ENCODE measurements at places on chromosomes 1 and 21.

- no peak for DNase-seq
These were observed 17.2 kb upstream of the RCSD1 start for GRCh38 chr1:167612587-167613385.

GRCh38 chr1:40315795-40316594, 1.1 kb downstream of the COL9A2 start:
- DNase-seq, result no peak

DNA sequence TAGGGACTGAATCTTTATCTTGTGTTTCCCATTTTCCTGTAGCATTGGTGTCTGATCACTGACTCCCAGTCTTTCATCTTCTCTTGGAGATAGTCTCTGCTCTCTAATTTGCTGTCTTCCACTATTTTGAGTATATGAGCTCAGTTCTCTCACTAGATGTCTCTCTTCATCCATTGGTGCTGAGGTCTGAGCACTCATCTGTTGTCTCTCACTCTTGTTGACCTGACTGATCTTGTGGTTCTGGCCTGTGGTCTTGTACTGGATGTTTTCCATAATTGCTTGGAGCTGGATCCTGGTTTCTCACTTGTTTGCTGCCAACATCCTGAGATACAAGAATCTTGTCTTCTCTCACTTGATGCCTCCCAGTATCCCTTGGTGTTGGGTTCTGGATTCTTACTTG, 25.1 kb upstream of the S100A11 start:
- no peak for DNase-seq

GRCh38 chr1:174913225-174913903, 86.4 kb upstream of the CACYBP start:
- DNase-seq, result no peak

GRCh38 chr1:207861442-207862177, 49.3 kb downstream of the CD34 start:
- DNase-seq, result no peak

- no peak for DNase-seq
These were observed 37.8 kb upstream of the COP1 start for GRCh38 chr1:176244851-176245250.

DNA sequence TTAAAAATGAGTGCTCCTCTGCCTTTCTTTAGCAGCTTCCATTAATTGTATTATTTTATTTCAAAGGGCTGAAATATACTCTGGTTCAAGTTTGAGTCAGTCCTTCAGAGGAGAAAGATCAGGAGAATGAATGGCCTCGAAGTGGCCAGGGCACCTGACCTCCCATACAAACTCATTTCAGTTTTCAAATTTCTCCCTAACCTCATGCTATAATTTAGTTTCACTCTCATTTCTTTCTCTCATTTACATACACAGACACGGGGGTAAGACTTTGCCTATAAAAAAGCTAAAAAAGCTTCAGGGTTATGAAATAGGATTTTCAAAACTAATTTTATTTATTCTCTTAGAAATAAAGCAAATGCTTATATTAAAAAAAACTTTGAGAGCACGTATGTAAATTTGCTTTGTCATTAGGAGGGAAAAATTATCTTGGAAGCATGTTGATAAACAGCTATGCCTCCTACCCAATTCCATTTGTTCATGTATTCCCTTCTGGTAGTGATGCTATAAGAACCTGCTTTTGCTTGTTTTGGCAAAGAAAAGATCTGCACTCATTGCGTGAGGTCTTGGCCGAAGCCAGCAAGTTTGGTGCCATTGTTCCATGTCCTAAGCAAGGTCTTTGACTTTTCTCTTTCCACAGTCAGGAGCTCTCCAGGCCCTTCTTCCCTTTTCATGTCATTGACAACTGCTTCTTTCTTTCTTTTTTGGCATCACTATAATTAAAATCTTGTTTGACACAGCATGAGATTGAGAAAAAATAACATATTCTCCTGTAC, 80.4 kb upstream of the LRRC53 start:
- DNase-seq, result no peak

DNA sequence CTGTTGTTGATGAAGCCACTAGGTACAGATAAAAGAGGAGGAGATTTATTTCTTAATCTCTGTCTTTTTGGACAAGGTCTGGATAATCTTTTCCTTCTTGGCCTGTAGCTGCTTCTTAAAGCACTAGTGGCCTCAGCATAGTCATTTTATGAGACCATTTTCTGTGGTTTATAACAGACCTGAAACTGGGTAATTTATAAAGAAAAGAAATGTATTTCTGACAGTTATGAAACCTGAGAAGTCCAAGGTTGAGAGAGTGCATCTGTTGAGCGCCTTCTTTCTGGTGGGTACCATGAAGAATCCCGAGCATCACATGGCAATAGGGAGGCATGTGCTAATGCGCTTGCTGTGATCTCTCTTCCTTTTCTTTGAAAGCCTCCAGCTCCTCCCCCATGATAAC, 36.7 kb upstream of the PDC start:
- DNase-seq, result no peak

- no peak for DNase-seq
These were observed 11.1 kb downstream of the CPT2 start for GRCh38 chr1:53207726-53208125.

- no peak for DNase-seq
These were observed 4.1 kb upstream of the TOE1 start for GRCh38 chr1:45335855-45336324.

- no peak for DNase-seq
These were observed 364.5 kb downstream of the KCNH1 start for GRCh38 chr1:210769473-210769872.

DNA sequence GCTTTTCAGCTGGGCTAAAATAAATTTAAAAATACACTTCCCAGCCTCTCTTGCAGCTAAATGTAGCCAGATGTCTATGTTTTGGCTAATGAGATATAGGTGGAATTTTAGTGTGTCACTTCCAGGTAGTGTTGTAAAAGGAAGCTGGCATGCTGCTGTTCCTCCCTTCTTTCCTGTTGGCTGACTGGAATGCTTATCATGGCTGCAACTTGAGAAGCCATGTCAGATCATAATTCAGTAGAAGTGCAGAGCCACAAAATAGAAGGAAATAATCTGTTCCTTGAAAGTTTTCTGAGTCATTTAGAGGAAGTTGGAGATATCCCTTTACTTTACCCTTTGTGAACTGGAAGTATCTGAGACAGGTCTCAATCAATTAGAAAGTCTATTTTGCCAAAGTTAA, 10.9 kb upstream of the RBM15 start:
- DNase-seq, result no peak

- no peak for DNase-seq
These were observed 42.1 kb upstream of the SRP9 start for GRCh38 chr1:225735252-225736149.

- no peak for DNase-seq
These were observed 33.9 kb upstream of the ASPM start for GRCh38 chr1:197180252-197180878.

DNA sequence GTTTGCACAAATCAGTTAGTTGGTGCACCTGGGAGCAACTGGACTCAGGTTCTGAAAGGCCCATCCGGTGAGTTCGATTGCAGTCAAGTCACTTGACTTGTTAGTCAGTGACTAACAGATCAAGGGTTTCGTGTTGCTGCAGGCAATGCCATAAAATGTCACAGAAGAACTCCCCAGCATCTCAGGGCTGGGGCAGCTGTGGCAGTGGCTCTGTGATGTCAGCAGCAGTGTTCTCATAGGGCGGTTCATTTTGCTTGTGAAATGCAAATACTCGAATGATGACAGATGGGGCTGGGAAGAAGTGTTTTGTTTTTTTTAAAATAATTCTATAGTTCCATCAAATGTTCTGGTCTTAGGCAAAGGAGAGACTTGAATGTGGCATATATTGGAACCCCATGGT, 287.8 kb downstream of the LMX1A start:
- DNase-seq, result no peak

GRCh38 chr21:30101967-30102366, 64.6 kb downstream of the CLDN17 start:
- no peak for DNase-seq

- no peak for DNase-seq
These were observed 10.2 kb downstream of the EEIG2 start for GRCh38 chr1:108570128-108570527.

GRCh38 chr1:165235777-165236291, 120.7 kb downstream of the LMX1A start:
- no peak for DNase-seq

DNA sequence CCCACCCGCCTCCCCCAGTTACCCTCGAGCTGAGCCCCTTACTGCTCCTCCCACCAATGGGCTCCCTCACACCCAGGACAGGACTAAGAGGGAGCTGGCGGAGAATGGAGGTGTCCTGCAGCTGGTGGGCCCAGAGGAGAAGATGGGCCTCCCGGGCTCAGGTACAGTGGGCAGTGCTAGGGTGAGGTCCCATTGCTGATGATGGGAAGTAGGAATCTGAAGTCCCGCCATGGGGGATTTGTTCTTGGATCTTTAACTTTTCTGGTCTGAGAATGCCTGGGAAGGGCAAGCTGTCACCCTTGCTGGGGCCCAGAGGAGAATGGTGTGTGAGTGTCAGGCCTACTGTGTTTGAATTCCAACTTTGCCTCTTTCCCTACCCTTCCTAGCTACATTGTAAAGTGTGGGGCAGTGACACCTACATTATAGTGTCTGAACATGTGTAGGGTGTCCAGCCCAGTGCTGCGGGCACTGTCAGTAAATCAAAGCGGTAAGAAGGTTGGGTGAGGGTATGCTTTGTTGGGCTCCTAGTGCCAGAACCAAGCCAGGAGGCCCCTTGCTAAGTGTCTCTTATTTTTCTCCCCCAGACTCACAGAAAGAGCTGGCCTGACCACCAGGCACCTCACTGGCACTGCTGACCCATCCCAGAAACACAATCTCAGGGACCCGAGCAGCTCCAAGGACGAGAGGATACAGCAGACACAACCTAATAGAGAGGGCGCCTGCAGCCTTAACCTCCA, 44.7 kb downstream of the YARS1 start:
- DNase-seq, result no peak

DNA sequence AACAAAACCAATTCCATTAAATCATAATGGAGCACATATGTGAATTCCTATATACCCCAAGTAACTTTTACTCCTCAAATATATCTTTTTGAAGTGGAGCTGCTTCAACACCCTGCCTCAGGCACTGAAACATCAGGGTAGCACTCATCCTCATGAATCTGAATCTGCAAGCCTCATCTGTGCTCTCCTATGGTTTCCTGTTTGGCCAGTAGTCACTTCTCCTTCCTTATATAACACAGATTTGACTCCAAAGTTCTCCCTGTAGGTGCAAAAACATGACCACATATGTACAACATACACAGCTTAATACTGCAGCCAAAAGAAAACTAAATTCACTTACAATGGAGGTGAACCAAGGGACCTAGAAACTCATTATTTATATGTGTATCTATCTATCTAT, 7.2 kb downstream of the TRIT1 start:
- no peak for DNase-seq

GRCh38 chr1:55195521-55196233, 19.5 kb downstream of the USP24 start:
- DNase-seq, result no peak

- DNase-seq, result no peak
These were observed 7.6 kb downstream of the SLC25A24 start for GRCh38 chr1:108192581-108192980.

DNA sequence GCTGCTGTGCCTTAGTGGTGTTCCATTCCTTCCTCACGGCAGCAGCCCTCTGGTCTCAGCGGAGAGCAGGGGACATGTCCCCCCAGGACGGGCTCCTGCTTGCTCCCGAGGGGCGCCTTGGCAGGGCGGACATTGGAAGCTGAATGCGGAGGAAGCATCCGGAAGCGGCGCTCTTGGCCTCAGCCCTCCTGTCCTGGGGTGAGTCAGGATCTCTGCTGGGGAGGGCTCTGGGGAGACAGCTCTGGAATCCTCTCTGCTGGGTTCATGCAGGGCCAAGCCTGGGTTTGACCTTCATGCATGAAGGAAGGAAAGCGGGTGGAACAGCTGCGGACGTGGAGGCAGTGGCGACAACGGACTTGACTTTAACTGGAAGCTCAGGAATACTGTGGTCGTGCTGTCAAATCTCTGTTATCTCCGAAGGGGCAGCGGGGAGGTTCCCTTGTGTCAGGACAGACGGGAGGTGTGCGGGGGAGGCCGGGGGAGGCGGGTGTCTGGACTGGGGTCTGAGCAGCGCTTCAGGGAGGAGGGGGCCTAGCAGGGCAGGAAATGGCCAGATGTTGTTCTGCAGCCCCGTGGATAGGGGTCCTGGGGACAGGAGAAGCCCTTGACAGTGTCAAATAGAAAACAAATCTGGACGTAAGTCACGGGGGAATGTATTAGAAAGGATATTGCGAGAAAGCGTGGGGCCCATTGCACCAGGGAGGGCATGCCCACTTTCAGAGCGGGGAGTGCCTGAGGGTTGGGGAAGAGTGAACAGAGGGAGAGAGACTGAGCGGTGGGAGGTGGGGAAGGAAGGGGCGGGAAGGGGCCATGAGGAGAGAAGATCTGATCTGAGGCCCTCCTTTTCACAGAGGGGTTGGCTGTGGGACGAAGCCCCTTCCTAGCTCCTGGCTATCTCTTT, 26.6 kb downstream of the CRYAA start:
- no peak for DNase-seq

DNA sequence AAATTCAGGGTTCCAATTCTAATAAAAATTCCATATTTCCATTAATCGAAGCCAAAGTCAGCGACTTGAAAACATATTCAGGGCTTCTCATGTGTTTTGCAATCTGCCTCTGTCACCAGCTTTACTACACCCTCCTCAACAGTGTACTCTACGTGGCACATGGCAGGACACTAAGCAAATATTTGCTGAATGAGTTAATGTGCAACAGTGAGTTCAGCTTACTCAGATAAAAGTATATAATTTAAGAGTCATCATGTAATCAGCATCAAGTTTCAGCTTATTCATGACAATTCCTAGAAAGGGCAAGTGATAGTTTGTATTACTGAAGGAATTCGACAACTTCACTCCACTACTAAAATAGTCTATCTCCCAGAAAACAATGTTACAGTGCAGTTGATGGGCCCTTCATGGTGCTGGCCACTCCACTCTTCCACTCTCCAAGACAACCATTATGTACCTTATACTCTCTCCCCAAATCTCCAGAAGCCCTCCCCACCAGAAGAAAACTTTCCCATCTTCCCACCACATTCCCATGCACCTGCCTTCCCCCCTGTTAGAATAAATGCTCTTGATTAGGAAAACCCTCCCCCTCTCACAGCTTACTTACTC, 97.3 kb downstream of the TTLL7 start:
- no peak for DNase-seq

DNA sequence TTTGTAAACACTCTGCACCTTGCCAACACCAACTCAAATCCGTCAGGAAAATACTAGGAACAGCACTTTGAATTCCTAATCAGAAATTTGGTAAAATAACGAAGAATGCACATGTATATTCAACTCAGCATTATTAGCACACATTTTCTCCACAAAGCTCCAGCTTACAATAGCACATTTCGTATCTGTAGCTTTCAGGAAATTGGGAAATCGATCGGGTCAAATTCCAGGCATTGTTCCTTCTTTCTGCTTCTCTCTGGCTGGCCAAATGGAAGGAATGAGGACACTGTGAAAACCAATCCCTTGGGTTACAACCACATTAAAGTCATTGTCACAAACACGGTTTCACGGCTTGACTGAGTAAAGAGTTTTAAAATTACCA, 58.6 kb downstream of the NPHP4 start:
- DNase-seq, result no peak

DNA sequence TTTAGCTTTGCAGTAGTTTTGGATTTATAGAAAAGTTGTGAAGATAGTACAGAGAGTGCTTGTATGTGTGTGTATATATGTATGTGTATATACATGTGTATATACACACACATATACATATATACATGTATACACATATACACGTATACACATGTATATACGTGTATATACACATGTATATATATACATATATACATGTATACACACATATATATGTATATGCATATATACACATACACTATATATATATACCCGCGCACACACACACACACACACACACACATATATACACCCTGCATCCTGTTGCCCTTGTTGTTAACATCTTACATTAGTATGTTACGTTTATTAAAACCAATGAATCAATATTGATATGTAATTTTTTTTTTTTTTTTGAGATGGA, 24.3 kb downstream of the RPRD2 start:
- DNase-seq, result no peak
